ENCODE measurements at places on chromosomes 7 and 10.
A peak's percentile ranks its signal among the peaks of the same experiment; 100 is the strongest.

DNA sequence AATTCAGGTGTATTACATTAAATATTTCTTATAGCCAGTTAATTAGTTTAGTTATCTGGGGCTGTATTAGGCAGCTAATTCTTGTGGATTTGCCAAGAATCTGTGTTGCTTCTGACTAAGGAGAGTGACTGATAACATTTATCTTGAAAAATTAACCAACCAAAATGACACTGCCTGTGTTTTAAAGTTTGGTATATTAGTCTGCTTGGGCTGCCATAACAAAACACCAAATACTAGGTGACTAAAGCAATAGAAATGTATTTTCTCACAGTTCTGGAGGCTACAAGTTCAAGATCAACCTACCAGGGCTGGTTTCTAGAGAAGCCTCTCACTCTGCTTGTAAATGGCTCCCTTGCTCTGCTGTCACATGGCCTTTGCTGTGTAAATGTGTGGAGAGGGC is 12.9 kb downstream of the EXOC4 start:
- DNase-seq: no peak

GRCh38 chr7:23287612-23288011 is 11.5 kb upstream of the MALSU1 start:
- no peak for DNase-seq

DNA sequence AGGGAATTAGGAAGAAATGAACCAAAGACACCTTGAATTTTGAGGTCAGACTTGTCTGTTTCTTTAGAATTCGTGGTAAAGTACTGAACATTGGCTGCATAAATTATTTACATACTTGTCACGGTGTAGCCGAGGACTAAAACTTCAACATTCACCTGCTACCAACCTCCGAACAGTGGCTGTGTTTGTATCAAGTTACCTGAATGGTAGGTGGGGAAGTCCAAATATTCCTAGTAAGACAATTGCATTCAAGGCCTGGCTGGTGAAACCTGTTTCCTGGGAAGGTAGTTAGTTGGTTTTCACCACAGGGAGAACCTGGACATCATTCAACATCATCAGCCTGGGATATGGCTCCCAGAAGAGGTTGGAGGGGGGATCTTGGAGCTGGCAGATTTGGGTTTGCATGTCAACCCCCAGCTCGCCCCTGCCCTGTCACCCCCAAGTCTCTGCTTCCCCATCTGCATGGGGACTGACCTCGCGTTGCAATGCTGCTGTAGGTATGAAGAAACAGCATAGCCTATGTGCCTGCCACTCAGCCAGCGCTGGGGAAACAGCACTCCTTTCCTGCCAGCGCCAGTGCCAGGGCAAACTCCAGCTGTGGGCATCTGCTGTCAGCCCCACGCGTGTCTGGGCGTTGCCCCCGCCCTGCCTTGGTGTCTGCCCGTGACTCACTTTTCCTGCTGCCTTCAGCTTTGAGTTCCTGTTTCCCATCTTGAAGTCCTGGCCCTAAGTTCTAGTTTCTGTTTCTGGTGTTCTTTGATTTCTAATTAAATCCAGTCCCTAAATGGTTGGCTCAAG is 12.7 kb upstream of the LARP4B start:
- peak; percentile 34 for DNase-seq

DNA sequence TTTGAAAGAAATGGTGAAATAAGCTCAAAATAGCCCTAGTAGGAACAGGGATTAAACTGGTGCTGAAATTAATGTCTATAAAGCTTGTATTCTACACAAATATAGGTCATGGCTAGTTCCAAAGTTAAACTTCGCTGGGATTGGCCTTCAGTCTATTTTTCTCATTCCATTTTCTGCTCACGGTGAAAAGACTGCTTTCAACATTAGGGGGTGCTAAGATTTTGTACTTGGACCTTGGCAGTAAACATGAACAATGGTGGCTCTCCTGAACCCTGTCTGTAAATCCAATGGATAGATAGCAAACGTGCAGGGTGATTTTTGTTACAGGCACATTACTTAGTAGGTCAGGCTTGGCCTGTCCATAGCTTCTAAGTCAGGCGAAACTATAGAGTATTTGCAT is 36.0 kb upstream of the RSU1 start:
- peak; percentile 66 for DNase-seq

DNA sequence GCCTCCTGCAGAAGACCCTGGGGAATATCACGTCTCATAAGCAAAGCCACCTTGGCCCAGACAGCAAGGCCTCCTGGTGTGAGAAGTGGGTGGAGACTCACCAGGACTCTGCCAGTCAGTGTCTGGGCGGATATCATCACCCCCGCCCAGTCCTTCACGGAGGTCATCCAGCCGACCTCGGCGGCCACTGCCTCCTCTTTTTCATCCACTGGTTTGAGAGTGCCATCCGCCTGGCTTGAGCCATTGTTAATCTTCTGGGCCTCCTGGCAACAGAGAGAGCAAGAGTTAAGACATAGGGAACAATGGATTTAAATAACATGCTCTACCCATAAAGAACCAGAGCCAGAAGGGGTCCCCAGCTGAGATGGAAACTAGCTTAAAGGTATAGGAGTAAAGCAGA is 233.8 kb downstream of the KCNMA1 start:
- no peak for DNase-seq

- no peak for DNase-seq
Measured at GRCh38 chr10:1395481-1396296, 339.5 kb downstream of the WDR37 start.

GRCh38 chr7:81499262-81500116 is 270.4 kb downstream of the HGF start:
- DNase-seq: peak; percentile 80

GRCh38 chr10:112231602-112232400 is 48.2 kb upstream of the GPAM start:
- peak; percentile 31 for DNase-seq

GRCh38 chr7:108308903-108309302 is 147.3 kb downstream of the NRCAM start:
- DNase-seq: peak; percentile 7

DNA sequence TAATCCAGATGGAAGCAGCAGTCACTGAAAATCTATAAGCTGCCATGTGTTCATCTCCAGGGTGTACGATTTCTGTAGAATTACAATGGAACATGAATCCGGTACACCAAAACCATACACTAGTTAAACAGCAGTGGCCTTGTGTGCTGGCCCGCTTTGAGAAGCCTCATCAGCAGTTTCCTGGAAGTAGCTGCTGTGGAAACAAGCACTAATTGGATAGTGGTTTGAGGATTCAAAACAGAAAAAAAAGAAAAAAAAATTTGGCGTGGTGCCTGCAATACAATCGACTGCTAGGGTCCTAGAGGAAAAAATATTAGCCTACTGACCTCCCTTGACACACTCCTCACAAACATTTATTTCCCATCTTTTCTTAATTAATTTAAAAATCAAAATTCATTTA is 545.9 kb downstream of the SORCS1 start:
- DNase-seq: no peak

- DNase-seq: no peak
Measured at GRCh38 chr7:14826426-14826825, 76.1 kb downstream of the DGKB start.

DNA sequence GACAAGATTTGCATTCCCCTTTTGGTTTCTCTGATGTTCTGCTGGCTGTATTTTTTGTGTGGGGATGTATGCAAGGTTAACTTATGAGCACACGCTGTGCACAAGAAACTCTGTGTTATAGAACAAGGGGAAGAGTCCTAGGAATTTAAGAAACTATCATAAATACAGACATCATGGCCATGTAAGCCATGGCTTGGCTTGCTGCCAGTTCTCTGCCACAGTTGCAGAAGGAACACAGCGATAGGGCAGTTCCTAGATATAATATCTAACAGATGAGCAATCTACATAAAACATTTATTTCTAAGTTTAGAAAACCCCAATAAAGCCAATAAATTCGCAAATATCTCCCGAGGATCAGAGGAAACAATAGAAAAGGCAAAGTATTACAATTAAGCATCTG is 153.3 kb downstream of the LRRTM3 start:
- DNase-seq: peak; percentile 11

DNA sequence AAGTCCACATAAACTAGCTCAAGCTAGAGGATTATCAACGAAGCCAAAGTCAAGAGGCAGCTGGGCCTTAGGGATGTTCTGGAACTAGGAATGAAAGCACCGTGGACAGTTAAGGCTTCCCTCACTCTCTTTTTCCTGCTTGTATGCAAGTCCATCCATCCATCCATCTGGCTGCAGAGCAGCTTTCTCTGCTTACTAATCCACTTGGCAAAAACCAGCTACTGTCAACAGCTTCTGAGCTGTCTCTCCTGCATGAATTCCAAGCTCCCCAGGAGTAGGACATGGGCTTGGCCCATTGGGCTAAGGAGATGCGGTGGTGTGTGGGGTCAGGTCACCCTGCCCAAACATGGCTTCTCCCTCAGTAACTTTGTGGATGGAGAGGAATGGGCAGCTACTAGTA is 66.2 kb downstream of the NAMPT start:
- peak; percentile 31 for DNase-seq

DNA sequence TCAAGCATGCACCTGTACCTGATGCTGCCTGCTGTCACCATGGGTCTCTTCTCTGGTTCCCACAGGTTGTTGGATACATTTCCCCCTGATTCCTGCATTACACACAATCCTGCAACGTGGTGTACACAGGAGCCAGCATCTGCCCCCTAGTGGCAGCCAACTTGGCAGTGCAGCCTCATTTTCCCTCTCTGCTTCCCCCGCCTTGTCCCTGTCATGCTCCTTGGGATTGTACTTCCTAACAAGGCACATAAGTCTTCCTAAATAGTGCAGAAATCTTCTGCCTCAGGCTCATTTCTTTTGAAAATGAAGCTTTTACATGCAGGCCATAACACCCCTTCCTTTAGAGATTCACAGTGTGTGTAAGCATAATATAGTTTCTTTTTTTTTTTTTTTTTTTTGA is 387.5 kb downstream of the CCSER2 start:
- no peak for DNase-seq

GRCh38 chr10:121459279-121459621 is 139.0 kb downstream of the FGFR2 start:
- no peak for DNase-seq

DNA sequence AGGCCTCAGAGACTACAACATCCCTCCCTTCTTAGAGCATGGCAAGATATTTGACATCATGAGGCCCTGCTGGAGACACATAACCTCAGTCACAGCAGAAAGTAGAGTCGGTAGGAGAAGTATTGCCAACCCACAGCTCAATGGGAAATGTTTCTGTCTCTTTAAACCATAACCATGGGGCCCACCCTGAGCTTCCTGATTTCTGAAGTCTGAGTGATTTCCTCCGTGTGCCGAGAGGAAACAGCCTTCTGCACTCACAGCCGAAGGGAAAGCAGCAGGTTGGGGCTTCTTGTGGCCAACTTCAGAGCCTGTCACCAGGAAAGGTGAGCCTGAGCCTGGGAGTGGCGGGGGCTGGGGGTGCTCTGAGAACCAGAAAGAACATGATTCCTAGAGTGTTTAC is at the start of gene GIMAP1:
TSS of gene GIMAP1 (plus strand) at position 246 of the 400 bp plus-strand sequence. CDS start 2,435 bp downstream, outside the sequence.
- DNase-seq: no peak

Data from fibroblast of upper back skin (primary cell).